ENCODE measurements at places on chromosomes 1 and 21. TPM values are rescaled to one million over a fixed set of nuclear protein-coding genes. Genes with fewer than 3 reads are reported as not detected.

AVPR1B gene
- not detected for total RNA-seq

PLA2G2D gene
- total RNA-seq: not detected

SNX7 gene
- total RNA-seq: 24.9 TPM

TPTE gene
- total RNA-seq: not detected

RIPK4 gene
- 16.3 TPM for total RNA-seq

GSTM3 gene
- total RNA-seq: 21.9 TPM

DSTYK gene
- total RNA-seq: 9.2 TPM

FMO4 gene
- total RNA-seq: 0.50 TPM

PRRX1 gene
- not detected for total RNA-seq
